ELF-1 (cell line): ENCODE measurements at places on chromosomes 4 and X.

GRCh38 chr4:174131901-174132300, 151.6 kb downstream of the FBXO8 start:
- no peak for DNase-seq

GRCh38 chr4:16659079-16659478, 239.4 kb downstream of the LDB2 start:
- DNase-seq, result no peak

- DNase-seq, result peak; percentile 98
Observed at GRCh38 chr4:152045807-152046571, 285.2 kb upstream of the GATB start.

GRCh38 chr4:121654738-121655137, 42.0 kb downstream of the ANXA5 start:
- no peak for DNase-seq

DNA sequence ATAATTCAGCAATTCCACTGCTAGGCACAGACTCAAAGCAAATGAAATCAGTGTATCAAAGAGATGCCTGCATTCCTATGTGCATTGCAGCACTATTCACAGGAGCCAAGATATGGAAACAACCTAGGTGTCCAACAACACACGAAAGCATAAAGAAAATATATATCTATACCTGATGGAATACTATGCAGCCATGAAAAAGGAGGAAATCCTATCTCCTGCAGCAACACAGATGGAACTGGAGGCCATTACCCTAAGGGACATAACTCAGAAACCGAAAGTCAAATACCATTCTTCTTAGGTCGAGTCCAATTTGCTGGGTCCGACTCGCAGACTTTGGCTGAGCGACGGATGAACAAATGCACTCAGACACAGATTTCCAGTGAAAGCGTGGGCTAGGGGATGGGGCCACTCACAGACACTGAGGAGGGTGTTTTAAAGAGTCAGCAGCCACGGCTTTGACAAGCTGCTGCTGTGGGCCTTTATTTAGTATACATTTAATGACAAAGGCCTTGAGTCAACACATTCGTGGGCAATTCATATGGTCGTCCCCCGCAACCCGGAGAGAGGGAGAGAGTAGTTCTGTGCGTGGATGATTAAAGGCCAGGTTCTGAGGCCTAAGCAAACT, 93.8 kb downstream of the DHRSX start:
- DNase-seq, result no peak

- DNase-seq, result no peak
Observed at GRCh38 chr4:84381759-84382158, 117.3 kb downstream of the NKX6-1 start.

DNA sequence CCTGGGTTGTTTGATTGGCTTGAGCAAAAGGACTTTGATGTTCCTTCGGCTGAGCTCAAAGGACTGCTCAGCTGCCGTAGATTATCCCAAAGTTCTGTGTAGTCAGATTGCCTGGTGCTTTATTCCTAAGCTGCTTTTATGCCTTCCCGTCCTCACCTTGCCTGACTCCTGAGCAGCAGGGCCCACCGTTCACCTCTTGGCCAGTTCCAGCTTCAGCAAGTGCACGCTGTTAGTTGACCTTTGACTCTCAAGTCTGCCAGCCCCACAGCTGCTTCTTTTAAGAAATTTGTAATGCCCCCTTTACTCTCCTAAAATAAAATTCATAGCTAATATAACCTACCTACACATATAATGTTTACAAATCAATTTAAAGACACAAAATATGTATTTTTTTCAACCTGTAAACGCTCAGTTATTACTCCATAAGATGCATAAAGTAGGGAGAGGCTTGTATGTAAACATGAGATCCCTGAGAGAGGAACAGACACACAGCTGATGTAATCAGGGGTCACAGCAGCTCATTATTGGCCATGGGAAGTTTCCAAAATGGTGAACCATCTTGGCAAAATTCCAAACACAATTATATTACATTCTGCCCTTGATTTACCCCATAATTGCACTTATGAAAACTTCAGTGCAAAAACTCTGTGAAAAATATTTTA, 28.6 kb downstream of the UCHL1 start:
- DNase-seq, result no peak

GRCh38 chr4:86856896-86857295, 7.7 kb upstream of the SLC10A6 start:
- no peak for DNase-seq

GRCh38 chr4:104393655-104394324, 100.9 kb downstream of the CXXC4 start:
- DNase-seq, result no peak

DNA sequence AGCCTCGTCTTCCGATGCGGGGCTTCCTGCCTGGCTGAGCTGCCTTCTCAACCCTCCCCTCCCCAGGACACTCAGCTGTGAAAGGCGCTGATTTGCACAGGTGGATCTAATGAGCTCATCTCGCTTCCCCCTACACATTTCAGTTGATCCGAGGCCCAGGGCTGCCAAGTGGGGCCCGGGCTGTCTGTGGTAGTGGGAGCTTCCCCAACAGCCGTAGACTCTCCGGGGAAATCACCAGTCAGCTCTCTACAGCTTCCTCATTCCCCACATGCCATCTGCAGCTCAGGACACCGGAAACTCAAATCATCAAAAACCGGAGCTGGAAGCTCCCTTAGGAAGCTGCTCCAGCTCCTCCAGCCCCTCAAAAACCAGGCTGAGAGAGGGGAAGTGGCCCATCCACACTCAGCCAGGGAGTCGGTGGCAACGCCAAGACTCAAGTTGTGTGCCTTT, 56.2 kb downstream of the SMIM20 start:
- peak; percentile 45 for DNase-seq

GRCh38 chr4:121280425-121280824, 100.4 kb downstream of the QRFPR start:
- DNase-seq, result no peak

GRCh38 chrX:95875661-95876060, 809.0 kb upstream of the DIAPH2 start:
- no peak for DNase-seq

DNA sequence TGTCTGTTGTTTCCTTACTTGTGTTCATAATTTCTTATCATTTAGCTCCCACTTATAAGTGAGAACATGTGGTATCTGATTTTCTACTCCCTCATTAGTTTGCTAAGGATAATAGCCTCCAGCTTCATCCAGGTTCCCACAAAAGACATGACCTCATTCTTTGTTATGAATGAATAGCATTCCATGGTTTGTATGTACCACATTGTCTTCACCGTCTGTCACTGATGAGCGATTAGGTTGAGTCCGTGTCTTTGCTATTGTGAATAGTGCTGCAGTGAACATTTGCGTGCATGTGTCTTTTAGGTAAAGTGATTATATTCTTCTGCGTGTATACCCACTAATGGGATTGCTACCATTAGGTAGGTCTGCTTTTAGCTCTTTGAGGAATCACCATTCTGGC, 624.3 kb upstream of the EPHA5 start:
- DNase-seq, result no peak

DNA sequence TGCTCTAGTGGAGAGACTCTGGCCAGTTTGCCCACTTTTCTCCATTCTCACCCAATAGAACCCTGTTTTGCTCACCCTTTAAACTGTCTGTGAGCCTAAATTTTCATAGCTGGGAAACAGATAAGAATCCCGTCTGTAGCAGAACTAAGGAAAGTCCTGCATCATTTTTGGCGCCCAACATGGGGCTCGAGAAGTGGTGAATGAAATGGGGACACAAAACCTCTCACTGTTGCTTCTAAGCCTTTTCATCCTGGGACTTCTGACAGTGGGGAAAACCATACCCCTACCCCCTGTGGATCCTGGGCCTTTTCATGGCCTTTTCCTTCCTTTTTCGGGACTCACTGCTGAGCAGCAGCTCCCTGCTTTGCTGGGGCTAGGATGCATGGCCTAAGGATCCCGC, 189.9 kb downstream of the INPP4B start:
- DNase-seq, result no peak

GRCh38 chr4:163072222-163072621, 94.5 kb downstream of the NAF1 start:
- no peak for DNase-seq

GRCh38 chrX:71302461-71303213, 1.1 kb downstream of the ITGB1BP2 start:
- no peak for DNase-seq

DNA sequence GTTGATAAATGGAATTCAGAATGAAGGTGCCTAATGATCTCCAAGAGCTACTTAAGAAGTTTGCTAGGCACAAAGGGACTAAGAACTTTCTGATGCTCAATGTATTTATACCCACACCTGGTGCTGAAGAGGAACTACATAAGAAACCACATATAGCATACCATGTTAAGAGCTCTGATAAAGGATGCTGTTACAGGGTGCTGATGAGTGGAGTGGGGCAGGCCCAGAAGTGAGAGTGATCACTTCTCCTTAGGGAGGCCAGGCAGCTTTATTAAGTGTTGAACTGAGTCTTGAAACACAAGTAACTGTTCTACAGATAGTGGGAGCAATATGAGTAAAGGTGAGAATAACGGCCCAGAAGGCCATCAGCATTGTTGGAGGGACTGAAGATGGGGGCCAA, 68.3 kb upstream of the CHRDL1 start:
- no peak for DNase-seq

DNA sequence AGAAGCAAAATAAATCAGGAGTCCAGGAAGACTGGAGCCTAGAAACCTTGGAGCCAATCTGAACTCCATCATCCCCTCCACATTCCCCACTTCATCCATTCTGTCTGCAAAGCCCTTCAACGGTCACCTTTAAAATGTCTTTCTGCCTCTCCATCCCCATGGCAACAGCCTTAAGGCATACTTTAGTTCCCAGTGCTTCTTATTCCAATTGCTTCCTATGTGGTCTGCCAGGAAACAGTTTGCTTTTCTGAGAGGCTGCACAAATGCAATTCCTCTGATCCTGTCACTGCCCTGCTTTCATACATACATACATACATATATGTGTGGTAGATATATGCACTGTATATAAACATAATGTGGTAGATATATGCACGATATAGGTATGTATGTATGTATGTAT, 786 bp upstream of the MAGEH1 start:
- no peak for DNase-seq

DNA sequence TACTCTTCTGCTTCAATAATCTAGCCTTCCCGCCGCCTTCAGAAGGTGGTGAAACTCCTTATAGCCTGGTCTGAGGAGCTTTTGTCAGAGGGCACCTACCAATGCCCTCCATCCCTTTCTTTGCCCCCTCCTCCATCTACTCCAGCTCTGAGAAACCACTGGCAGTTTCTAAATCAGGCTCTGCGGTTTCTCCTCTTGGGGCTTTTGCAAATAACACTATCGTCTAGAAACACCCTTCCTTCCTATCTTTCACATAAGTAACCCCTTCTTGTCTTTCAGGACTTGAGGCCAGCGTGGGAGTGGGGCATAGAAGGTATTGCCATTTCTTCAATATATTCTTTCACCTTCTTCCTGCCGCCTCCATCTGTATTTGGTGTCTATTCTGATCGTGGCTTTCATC, 1.2 kb upstream of the EFHC2 start:
- peak; percentile 10 for DNase-seq

GRCh38 chrX:40897718-40898270, 162.5 kb upstream of the MED14 start:
- DNase-seq, result peak; percentile 30

- no peak for DNase-seq
Observed at GRCh38 chrX:101708163-101708562, 48.5 kb upstream of the ARMCX2 start.

DNA sequence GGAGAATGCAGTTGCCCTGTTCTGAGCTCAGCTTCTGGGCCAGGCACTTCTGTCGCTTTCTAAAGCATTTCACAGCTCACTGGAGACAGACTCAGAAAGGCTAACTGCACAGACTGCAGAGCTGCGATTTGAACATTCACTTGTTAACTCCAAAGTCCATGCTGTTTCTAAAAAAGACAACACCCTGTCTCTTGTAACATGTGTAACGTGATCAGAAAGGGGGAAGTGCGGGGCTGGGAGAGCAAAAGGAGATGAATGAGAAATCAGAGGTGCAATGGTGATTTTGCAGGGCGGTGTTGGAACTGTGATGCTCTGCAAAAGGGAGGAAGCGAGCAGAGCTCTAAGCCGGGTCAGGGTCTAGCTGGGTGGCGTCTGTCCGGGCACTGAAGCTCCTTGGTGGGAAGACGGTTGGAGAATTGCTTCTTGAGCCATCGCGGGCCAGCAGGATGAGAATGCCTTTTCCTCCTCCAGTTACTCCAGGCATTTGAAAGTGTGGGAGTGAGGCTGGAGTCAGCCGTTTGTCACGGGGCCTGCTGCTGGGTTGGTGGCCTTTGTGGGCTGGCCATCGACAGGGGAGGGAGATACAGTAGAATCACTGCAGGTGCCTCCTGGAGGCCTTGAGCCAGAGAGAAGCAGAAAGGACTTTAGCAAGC, 20.3 kb downstream of the TBC1D14 start:
- no peak for DNase-seq

DNA sequence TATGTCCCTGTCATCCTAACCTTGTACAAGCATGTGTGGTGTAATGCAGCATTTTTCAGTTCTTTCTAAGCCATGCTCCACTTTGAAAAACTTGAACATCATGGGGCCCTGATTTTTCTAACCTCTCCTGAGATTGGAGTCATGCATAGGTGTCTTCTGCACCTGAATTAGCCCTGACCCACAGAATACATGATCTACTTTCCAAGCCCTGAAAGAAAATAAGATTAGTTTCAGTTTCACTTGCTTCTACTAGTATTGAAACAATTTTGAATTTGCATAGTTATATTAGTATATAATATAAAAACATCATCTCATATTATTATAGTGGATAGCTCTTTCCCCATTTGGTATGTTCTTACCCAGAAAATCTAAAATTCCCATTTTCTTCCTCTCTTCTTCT, 178.2 kb downstream of the HS3ST1 start:
- no peak for DNase-seq

- peak; percentile 42 for DNase-seq
Observed at GRCh38 chrX:15336023-15336413, 695 bp upstream of the PIGA start.

DNA sequence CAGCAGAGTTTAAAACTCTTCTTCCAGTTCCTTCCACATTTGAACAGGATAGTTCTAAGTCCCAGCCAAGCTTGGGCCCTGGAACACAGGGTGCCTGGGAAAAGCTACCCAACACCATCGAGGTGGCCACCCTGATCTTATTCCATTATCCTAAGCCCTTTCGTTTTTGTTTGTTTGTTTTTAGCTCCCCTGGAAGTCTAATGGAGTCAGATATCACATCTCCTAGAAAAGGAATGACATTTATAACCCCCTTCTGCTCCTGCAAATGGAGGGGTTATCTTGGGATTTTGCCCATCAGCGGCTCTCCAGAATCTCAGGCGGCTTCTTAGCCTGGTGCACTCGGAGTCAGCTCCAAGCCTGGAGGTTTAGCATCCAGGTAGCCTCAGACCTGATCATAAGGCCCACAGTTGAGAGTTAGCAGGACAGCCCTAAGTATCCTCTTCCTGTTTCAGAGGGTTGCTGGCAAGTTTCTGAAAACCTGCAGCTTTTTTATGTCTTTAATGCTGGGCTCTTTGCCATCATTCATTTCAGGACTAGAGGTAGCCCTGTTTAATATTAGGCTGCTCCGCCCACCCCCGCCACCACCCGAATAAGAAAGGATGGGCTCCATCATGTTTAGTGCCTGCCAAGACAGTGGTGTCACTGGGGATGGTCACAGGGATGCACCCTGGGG, 230.0 kb upstream of the LNX1 start:
- no peak for DNase-seq

GRCh38 chr4:35506161-35506560, 738.2 kb downstream of the ARAP2 start:
- no peak for DNase-seq

GRCh38 chrX:56221101-56221500, 11.1 kb upstream of the KLF8 start:
- DNase-seq, result no peak
